ENCODE measurements at places on chromosomes 6 and 20.
A peak's percentile ranks its signal among the peaks of the same experiment; 100 is the strongest.

DNA sequence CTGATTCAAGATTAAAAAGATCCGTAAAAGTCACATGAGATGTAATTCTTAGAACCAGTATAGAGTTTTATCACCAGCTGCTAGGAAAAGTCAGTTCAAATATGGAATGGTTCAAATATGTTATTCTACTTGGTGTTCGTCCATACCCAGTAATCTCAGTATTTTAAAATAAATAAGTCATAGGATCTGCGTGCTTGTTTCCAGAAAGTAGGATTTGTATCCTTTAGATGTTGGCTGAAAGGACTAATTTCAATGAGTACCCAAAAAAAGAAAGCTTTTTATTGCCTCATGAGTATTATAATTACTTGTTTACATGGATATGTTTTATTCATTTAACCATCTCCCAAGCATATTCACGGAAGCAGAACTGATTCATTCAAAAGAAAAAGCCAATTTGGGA lies 12.2 kb downstream of the TPD52L1 start:
- no peak for DNase-seq

GRCh38 chr6:14838133-14838583 lies 407.7 kb upstream of the JARID2 start:
- no peak for DNase-seq

GRCh38 chr6:11496152-11497060 lies 41.1 kb upstream of the TMEM170B start:
- DNase-seq, result peak; percentile 87

- DNase-seq, result no peak
These were observed 29.5 kb downstream of the BFSP1 start for GRCh38 chr20:17501701-17502100.

- no peak for DNase-seq
These were observed 137.5 kb upstream of the SHLD1 start for GRCh38 chr20:5612581-5613301.
